Stimulated activated CD8-positive, alpha-beta memory T cell treated with anti-CD3 and anti-CD28 coated beads, Interleukin-12 subunit alpha, Interleukin-12 subunit beta, amount 100 ng/mL, for 1 hour (primary cell): ENCODE measurements at places on chromosomes 4 and X.

GRCh38 chr4:93788712-93789111, 39.8 kb upstream of the ATOH1 start:
- no peak for DNase-seq

DNA sequence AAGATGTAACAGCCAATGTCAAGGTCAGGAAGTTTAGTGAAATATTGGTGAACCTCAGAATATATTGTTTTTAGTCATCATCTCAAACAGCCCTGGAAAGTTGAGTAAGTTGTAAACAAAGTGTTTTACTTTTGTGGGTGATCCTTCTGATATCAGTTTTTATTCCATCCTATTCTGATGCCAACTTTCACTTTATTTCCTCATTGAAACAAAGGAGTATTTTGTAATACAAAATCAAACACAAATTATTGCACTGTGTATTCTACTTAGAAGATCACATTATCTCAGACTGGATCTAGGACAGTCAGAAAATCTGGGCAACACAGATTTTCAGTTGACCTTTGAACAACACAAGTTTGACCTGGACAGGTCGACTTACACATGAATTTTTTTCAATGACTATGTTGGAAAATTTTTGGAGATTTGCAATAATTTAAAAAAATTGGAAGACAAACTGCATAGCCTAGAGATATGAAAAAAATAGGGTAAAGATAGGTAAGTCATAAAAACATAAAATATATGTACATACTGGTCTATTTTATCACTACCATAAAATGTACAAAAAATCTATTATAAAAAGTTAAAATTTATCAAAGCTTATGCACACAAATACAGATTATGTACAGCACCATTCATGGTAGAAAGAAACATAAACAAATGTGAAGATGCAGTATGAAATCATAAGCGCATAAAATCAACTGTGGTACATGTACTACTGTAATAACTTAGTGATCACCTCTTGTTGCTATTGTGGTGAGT, 709.1 kb upstream of the FAM241A start:
- no peak for DNase-seq

GRCh38 chr4:25890571-25891485, 23.2 kb upstream of the SMIM20 start:
- DNase-seq, result no peak

GRCh38 chrX:11406109-11406765, 113.0 kb downstream of the AMELX start:
- DNase-seq, result no peak
